HuH-7.5 (cell line): ENCODE measurements at places on chromosomes 1 and 21.

GRCh38 chr1:230422221-230422981 lies 3.7 kb downstream of the PGBD5 start:
- no peak for DNase-seq

GRCh38 chr1:240501115-240501514 lies 110.8 kb downstream of the GREM2 start:
- no peak for DNase-seq

DNA sequence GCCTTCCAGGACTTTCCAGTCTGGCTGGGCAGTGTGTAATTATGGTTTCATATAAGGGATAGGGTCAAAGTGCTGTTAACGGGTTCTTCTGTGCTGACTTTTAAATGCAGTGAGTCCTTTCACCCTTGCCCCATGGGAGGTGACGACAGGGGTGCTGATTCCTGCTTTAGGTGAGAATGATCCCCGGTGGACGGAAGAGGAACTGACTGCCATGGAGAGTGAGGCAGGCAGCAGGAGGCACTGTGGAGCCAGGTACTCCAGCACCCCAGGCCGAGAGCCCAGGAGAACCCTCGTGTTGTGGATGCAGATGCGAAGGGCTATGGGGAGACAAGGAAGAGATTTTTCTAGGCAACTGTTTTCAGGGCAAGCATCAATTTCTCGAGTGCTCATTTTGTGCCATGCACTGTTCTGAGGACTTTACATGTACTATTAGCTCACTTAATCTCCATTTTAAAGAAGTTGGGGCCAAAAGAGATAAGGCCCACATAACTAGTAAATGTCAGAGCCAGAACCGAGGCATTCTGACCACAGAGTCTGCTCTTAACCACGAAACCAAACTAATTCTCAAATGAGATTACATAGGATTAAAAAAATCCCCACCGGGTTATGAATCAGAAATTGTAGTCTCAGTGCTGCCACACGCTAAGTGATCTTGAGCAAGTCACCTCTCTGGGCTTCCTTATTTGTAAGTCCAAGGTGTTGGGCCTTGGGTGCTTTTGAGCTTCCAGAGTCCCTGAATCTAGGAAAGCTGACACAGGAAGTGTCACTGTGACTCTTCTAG lies 28.2 kb downstream of the STPG1 start:
- DNase-seq = no peak

DNA sequence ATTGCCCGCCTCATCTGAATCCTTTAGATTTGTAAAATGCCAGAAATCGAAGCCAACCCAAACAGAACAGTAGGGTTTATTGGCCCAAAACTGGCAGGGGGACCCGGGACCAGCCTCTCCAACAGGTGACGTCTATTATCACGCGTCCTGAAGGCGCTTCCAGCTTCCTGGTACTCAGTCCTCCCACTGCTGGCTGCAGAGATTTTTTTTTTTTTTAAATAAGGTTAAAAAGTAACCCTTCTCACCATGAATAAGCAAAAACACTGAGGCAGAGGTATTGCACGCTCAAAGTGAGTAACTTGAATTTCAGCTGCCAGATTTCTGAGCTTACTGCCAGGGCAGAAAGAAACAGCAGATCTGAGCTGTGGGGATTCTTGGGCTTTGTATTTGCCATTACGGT lies 54.4 kb upstream of the GCLM start:
- DNase-seq = no peak

DNA sequence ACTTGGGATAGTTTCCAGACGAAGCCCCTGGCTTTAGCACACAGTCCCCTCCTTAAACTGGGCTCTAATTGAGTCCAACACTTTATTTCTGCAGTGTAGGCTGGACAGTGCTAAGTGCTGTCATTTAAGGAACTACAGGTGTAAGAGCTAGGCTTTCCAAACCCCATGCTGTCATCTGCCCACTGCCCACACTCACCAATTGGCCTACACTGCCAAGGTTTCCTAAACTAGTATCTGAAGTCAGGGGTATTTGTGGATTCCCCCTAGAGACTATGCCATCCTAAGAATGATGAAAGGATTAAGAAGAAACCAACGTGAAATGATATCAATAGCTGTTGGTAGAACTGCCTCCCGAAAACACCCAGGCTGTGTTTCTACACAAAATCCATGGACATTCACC lies 160.9 kb downstream of the TBX15 start:
- DNase-seq = no peak

- DNase-seq = no peak
These were observed 1147.6 kb upstream of the ADGRL4 start for GRCh38 chr1:80154176-80154575.

DNA sequence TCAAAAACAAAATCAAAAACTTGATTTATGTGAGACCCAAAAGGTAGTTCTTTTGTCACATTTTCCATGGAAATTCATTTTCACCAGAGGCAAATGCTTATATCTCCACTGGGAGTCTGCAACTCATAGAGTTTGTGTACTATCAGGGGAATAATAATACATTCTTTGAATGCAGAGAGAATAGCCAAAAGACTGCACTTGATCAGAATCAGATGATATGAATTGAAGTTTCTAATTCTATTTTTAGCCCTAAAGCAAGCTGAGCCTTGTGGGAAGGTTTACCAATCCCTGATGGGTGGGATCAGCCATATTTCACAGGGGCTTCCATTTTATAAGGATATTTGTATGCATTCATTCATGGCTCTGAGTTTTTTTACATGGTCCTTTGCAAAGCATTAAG lies 49.6 kb downstream of the TSEN15 start:
- no peak for DNase-seq

- DNase-seq = no peak
These were observed 5.1 kb downstream of the DNAJB4 start for GRCh38 chr1:78009836-78010235.

DNA sequence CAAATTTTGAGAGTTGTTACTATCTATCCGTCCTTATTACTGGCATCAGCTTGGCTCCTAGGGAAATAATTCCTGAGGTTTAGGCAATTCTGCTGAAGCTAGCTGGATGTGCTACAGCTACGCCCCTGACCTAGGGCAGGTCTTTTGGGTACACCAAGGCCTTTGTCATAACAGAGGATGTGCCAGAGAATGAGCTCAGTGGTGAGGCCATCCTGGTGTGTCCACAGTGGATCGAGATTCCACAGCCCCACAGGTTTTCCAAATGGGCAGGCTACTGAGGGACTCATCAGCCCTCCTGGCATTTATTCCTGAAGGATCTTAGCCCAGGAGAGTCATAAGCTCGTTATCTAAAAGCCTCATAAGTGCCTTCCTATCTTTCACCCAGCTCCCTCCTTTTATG lies 475.2 kb upstream of the USP24 start:
- DNase-seq = no peak
